ENCODE measurements at places on chromosomes 5 and 9.

DNA sequence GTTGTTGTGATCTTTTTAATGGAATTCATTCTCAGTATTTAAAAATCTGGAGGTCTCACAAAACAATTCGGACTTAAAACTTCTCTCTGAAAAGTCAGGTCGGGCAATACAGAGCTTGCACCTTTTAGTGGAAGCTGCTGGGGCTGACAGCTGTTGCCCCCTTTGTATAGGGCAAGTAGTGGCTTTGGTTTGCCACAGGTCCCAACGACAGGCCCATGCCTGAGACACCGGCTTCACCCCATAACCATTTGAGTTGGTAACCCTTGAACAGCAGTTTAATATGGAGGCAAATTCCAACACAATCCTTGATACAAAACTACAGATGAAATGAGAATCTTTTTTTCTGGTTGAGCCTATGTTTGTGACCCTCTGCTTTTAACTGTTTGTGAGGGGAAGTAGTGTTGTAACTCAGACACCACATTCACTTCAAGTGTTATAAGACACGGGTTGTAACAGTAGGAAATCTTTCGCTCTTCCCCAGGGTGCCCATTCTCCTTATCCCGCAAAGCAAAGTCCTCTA is 752 bp upstream of the GLRX start:
- no peak for DNase-seq

DNA sequence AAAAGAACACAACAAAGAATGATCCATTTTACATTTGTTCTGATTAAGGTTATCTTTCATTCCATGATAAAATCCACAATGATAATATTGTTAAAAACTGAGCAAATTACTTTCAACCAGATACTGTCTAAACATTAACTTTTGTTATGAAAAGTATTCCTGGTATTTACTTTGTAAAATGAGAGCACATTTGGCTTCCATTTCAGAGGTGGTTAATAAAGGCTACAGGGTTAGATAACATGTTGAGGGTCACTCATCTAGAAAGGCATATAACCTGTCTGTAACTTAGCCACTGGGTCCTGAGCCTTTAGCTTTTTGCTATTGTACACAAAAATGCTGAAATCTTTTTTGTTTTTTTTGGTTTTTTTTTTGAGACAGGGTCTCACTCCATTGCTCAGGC is 99.3 kb downstream of the ANXA2R start:
- no peak for DNase-seq

DNA sequence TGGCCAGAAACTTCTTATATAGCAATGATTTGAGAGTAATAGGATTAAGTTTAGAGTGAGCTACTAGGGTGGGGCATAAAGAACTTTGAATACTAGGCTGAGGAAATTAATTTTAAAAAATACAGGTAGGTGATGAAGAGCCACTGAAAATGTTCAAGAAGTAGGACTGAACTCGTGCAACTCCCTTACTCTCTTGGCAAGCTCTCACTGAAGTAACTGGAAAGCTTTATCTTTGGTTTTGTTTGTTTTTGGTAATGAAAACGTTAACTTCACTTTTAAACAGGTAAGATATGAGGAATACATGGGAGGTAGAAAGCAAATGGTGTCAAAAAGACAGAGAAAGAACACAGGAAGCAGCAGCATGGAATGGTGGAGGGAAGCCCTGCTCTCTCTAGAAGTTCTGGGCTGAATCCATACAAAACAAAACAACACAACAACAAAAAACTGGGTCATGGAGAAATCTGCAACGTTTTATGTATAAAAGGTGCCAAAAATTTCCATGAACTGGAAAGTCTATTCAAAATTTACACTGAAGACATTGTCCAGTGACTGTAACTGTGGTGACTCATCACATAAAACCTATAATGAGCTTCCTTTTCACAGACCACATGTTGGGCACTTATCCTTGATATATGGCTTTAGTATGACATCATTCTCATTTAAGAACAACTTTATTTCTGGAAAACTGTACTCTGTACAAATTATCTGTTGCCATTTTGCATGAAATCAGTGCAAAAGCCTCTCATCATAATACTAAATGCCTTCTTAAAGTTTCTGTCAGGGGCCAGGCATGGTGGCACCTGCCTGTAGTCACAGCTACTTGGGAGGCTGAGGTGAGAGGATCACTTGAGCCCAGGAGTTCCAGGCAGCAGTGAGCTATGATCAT is 91.2 kb upstream of the CHD1 start:
- peak; percentile 34 for DNase-seq

DNA sequence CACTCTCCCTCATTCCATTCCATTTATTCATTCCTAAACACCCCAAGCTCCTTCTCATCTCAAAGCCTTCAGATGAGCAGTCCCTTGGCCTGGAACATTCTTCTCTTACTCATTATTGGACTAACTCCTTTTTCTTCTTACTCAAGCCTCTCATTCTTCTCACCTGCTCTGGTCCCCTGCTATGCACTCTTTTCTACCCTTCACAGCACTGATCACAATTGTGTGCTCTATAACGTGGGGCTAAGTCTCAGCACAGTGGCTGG is 212.4 kb downstream of the MAPKAP1 start:
- no peak for DNase-seq

DNA sequence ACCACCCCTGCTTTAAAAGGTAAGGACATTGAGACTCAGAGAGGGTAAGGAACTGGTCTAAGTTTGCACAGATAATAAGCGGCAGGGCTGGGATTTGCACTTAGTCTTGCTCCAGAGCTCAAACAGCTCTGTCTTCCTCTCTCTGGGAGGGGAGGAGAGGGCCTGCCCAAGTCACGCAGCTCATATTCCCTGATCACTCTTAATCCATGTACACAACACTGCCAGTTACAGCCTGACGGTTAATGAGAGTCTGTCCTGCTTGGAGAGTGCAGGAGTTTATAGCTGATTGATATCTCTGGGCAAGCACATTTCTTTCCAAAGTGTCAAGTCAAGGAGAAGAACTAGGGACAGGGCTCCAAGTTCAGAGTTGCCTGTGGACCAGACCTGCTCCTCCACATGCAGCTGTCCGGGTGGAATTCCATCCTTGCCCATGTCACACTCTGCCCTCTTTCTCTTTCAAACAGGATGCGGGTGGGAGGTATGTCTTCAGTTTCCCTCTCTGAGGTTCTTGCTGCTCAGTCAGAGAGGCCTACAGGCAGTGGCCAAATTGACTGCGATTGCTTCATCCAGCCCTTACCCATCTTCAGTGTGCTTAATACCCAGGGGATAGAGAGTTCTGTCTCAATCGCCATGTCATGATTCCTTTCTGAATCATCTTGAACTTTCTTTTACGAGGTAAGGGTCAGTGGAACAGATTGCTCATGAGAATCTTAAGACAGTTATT is 54.5 kb downstream of the GALNT12 start:
- DNase-seq: no peak

DNA sequence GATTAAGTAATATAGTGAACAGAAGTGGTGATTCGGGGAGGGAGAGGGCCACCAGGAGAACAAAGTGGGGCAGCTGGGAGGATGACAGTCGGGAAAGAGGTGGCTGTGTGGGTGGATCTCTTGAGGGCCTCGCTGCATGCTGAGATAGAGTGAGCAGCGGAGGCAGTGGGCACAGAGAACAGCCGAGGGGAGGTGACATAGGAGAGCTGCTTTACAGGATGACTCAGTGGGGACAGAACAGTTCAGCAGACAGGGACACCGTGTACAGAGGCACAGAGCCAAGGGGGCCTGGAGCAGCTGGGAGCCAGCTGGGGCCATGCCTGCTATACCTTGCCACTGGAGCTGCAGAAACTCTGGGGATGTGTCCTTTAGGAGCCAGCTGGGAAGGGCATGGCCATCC is 273.9 kb downstream of the GADD45G start:
- no peak for DNase-seq

DNA sequence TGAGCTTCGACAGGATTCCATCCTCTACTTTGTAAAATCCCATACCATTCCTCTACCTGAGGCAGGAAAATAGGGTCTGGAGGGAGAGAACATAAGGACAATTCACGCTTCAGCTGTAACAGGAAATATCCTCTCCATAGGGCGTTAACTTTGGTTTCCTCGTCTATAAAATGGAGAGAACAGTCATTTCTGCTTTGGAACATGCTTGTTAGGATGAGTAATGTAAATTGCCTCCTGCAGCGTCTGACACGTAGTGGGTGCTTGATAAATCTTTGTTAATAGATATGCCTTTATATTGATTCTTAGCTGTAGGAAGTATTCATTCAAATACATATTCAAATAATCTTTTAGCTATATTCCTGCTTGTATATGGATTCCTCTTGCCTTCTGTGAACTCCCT is 711 bp upstream of the SUB1 start:
- peak; percentile 50 for DNase-seq

GRCh38 chr9:76552751-76553455 is 93.9 kb downstream of the GCNT1 start:
- DNase-seq: no peak

DNA sequence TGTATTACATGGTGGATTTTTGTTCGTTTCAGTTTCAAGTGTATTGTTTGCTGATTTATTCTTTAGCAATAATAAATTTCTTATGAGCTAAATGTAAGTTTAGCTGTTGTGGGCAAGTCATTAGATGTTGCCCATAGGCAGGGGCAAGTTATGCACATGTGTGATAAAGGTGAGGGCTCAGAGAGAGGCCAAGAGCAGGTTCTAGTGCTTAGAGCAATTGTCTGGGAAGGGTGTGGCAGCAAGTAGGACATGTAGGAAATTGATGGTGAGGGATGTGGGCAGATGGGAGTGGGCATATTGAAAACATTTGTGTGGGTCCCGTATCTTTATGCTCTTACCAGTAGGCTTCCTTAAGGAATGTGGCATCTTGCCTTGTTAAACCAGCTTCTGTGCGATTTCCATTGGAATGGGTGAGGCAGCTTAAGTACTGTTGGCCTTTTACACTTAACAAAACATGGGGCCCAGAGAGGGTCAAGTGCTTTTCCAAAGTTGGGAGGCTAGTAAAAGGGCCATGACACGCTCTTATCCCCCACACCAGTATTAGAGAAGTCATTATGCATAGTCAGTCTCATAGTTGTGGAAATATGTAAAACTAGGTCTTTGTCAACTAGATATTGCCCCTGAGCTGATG is 60.6 kb downstream of the KDM4C start:
- DNase-seq: no peak

GRCh38 chr5:173534664-173535063 is 81.8 kb downstream of the BOD1 start:
- DNase-seq: no peak

- DNase-seq: no peak
These were observed 547.6 kb downstream of the RAB3C start for GRCh38 chr5:59130431-59130830.

- DNase-seq: no peak
These were observed 138.4 kb downstream of the C9orf152 start for GRCh38 chr9:110069326-110070248.

DNA sequence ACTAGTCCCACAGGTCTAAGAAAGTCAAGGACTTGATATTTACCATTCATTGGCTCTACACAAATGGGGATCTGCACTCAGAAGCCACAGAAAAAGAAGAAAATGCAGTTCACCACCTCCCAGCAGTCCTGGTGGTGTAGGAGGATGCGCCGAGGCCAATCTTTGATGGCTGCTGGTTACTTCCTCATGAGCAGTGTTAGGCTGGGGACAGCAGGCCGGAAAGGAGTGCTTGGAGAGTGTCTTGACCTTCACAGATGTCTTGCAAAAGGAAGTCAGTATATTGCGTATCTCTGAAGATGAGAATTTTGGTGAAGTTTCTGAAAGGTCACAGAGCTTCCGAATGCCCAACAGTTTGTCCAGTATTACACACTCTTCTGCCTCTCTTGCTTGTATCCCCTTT is 597.0 kb downstream of the EBF1 start:
- no peak for DNase-seq

DNA sequence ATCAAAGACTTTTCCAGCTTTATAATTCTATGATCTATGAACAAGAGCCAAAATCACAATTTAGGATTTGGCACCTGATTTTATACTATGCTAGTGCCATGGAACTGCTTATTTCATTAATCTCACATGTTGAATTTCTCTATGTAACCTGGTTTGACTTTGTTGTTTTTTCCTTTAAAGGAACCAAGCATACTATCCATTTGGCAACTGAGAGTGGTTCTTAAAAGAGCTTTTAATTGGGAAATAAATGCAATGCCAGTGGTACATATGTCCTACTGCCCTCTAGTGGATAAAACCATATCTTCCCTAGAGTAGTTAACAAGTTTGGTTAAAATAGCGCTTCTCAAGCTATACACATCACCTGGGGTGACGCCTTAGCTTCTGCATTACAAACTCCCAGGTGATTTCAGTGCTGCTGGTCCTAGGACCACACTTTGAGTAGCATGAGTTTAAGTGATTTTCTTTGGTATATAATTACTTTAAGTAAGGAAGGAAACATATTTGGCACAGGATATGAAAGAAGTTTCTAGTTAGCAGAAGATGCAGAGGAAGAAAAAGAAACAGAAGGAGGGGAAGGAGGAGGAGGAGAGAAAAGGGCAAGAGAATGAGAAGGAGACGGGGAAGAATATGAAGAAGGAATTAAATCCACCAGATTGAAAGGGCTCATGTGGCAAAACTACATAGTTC is 56.8 kb downstream of the FGF10 start:
- peak; percentile 90 for DNase-seq

DNA sequence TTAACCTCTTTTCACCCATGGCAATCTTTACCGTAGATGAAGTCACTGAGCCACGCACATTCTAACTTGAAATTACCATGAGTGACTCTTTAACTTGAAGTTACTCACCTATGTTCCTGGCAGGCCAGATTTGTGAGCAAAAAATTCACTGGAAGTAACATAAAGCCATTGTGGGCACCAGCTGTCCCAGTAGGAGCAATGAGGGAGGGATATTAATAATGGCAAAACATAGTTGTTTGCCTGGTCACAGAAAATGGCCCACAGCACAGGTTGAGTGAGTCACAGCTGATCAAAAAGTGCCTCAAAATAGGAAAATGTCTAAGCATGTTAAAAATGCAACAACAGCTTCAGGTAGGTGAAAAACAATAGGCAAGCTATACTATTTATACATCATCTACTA is 146.6 kb downstream of the EFNA5 start:
- DNase-seq: no peak

- peak; percentile 18 for DNase-seq
These were observed 49.5 kb downstream of the TJP2 start for GRCh38 chr9:69223605-69224004.

Data from NCI-H748 treated with DMSO at 0.1 percent for 48 hours (cell line).